ENCODE measurements at places on chromosomes 2 and 18.

- DNase-seq = no peak
Measured at GRCh38 chr18:37956020-37956419, 390.4 kb upstream of the CELF4 start.

- no peak for DNase-seq
Measured at GRCh38 chr18:51226587-51227350, 29.3 kb upstream of the MEX3C start.

DNA sequence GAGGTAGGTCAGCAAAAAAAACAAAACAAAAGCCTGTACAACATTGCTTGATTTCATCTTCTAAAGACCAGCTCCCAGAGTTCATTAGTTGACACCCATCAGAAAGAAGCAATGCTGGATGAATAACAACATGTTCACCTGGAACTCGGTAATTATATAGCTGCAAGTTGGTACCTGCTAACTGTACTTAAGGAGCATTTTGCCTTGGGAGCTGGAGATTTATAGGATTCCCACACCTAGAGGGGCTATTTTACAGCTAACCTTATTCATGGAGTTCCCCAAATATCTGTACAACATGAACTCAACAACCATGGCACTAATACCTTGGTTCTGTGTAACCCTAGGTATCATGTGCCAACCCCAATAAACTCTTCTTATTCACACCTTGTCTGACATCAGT lies 281.1 kb upstream of the NCKAP5 start:
- no peak for DNase-seq

- DNase-seq = no peak
Measured at GRCh38 chr2:173815772-173816171, 149.4 kb downstream of the SP3 start.

- no peak for DNase-seq
Measured at GRCh38 chr2:181468811-181469210, 11.6 kb downstream of the ITGA4 start.

- no peak for DNase-seq
Measured at GRCh38 chr2:121171625-121172119, 113.3 kb downstream of the TFCP2L1 start.

DNA sequence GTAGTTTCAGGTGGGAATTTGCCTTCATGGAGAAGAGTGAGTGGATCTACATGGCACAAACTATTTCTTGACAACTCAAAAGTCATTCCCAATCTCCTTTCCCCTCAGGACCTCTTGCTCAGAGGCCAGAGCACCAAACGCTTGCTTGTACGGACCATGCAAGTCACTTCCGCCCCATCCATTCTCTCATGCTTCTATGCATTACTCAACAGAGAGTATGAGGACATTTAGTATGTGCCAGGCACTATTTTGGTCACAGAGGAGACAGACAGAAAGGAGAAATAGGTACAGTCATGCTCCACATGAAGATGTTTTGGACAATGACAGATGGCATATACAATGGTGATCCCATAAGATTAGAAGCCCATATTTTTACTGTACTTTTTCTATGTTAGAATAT lies 117.5 kb downstream of the ACTR3 start:
- DNase-seq = no peak

DNA sequence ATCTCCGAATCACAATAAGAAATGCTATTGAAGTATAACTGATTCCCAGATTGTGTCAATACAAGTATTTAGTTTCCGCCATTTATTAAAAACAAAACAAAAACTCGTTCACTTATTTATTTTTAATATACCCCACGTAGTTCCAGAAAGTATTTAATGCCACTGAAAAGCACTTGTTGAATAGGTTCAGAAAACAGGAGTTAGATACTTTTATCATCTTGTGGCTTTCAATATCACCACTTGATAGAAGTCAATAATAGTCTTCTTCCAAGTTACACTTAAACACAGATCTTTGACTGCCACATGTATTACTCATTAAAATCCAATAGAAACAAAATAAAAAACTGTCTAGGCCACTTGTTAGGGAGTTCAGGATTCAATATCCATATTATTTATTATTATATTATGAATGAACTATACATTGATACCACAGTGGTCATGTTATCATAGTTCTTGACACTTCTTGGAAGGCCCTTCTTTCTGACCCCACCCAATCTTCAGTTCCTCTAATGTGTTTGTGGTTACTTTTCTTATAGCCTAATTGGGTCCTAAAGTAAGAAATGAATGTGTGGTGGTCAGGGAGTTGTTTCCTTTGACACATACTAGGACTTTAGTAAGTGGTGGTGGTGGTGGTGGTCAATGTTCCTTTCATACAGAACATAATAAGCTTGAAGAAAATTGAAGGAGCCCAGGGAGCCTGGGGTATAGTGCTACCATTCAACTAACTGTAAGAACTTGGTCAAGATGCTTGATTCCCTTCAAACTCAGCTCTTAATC lies 221.3 kb upstream of the ITGA4 start:
- DNase-seq = no peak

DNA sequence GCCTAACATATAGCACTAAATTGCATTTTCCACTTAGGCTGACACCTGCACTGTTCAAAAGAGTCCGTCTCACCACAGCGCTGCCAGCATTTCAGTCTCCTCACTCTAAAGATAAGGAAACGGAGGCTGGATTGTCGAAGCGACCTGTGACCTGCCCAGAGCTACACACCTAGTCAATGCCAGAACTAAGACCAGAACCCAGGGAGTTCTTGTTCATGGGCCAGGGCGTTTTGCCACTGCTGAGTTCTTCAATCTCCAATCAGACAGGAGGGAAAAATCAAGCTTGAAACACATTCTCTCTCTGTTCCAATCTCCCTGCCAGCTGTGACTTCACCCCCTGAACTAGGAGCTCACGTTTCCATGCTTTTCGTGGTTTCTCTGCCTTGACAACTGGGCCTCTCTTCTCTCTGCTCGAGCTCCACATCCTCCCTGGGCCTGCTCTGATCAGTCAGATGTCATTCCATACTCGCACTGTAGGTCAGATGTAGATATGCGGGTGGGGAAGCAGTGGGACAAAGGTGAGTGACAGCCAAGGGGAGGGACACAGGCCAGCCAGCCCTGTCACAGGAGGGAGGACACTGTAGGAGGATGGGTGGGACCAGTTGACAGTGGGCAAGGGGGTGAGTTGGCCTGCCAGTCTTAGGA lies 221.1 kb upstream of the SMAD2 start:
- DNase-seq = no peak

GRCh38 chr2:238097201-238097987 lies 2.7 kb upstream of the ESPNL start:
- DNase-seq = no peak

GRCh38 chr2:85502720-85503119 lies 36.2 kb upstream of the MAT2A start:
- no peak for DNase-seq

- no peak for DNase-seq
Measured at GRCh38 chr2:127083819-127084503, 23.0 kb downstream of the BIN1 start.

- DNase-seq = no peak
Measured at GRCh38 chr2:199946836-199947235, 8.5 kb downstream of the TYW5 start.

GRCh38 chr18:79385326-79385707 lies 10.4 kb upstream of the NFATC1 start:
- DNase-seq = no peak

DNA sequence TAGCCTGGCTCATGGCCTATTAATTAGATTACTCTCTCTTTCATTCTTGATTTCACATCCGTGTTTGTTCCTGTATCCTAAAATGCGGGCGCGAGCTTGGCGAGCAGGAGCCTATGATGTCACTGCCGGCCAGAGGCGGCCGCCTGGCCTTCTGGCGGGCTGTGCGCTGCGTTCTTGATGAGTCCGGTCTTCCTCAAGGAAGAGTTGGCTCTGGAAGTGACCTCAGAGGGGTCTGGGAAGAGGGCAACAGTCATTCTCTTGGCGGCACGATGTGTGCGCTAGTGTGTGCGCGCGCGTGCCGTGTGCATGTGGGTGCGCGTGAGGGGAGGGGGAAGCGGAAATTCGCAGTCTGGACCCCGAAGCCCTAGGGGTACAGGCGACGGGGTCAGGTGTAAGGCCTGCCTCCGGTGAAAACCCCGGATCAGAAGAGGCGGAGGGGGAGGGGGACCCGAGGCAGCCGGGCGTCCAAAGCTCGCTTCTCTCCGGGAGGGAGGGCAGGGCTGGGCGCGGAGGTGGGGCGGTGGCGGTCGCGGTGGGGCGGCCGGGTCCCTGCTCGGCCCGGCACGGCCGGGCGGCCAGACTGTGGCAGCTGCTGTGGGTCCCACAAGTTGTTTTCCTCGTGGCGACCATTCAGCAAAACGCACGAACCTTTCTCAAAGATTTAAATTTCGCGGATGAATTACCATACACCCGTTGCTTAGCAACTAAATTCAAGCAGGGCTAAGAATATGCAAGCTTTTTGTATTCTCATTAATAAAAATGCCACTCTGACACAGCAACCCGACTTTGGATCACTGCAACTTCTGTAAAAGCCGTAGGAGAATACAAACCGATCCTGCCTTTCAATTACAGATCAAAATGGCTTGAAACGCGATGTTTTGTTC lies 8.4 kb downstream of the POU3F3 start:
- DNase-seq = no peak

- no peak for DNase-seq
Measured at GRCh38 chr2:145909175-145909755, 1389.3 kb upstream of the ZEB2 start.

- DNase-seq = no peak
Measured at GRCh38 chr2:235598026-235598425, 104.2 kb downstream of the AGAP1 start.
